Lung (tissue), 17 donors: ENCODE measurements at places on chromosomes 1 and 21. TPM values are rescaled to one million over a fixed set of nuclear protein-coding genes. Genes with fewer than 3 reads are reported as not detected.

AGT gene
- 1.7 TPM for total RNA-seq

DNA sequence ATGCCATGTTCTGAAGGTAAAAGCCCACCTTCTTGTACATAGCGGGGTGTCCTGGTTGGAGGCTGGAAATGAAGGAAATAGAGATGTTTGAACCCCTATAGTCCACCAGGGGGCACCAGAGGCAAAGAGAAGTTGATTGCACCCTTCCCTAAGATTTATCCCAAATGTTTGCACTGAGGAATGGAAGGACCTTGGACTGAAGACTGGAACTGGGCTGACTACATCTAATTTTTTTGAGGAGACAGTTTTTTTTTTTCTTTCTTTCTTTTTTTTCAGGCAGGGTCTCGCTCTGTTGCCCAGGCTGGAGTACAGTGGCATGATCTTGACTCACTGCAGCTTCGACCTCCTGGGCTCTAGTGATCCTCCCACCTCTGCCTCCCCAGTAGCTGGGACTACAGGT lies 55.3 kb upstream of the EIF4G3 start:
- no peaks in the 10 kb centered on the region for H3K4me1 ChIP-seq
- H3K27me3 ChIP-seq = no peaks in the 10 kb centered on the region
- peak; percentile 79 for DNase-seq
- peaks cover 4% of the 10 kb centered on the region for H3K36me3 ChIP-seq
- H3K4me3 ChIP-seq = no peak overlapping the region
- no peak overlapping the region for H3K27ac ChIP-seq

HES4 gene
- total RNA-seq = 13.5 TPM

GRCh38 chr1:41764656-41765055 lies 154.1 kb downstream of the HIVEP3 start:
- H3K36me3 ChIP-seq = no peaks in the 10 kb centered on the region
- DNase-seq = peak; percentile 39
- H3K27me3 ChIP-seq = no peaks in the 10 kb centered on the region
- no peak overlapping the region for H3K27ac ChIP-seq
- no peak overlapping the region for H3K4me3 ChIP-seq

- no peaks in the 10 kb centered on the region for H3K36me3 ChIP-seq
- no peak overlapping the region for H3K27ac ChIP-seq
- H3K27me3 ChIP-seq = no peaks in the 10 kb centered on the region
- H3K4me3 ChIP-seq = no peak overlapping the region
- DNase-seq = no peak
Observed at GRCh38 chr1:56065729-56066128, 513.6 kb downstream of the PLPP3 start.

OPRD1 gene
- not detected for total RNA-seq

DNA sequence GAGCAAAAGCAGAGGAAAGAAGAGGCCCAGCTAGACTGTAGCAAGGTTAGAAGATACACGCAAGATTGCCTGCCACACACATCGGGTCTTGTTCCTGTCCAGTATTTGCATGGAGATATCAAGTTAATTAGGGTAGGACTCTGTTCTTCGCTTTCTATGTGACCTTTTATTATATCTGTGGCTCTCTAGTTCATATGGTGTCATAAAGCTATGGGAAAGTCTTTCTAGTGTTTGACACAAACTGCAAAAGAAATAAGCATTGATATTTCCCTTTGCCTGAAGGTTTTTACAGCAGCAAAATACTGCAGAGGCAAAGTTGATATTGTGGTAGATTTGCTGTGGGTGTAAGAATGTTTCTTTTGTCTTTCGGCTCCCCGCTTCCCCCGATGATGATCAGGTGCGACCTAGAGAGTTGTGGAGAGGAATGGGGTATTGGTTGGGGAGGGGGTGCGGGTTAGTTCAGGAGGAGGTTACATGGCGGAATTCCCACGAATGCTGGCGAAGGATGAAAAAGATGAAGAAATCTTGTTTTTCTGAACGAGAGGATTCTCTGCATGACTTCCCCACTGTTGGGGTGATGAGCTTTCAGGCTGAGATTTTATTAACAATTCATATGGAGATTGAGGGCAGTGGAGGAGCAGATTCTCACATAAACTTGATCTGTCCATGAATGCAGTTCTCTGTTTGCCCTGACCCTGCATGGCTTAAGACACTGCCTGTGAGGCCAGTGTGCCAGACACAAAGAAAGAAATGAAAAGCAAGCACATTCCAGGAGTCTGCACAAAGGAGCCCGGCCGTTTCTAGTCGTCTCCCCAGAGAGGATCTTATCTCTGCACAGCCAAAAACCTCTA lies 550.2 kb downstream of the USP25 start:
- peak; percentile 54 for DNase-seq
- peaks cover 14% of the 10 kb centered on the region for H3K4me1 ChIP-seq
- no peak overlapping the region for H3K27ac ChIP-seq
- no peaks in the 10 kb centered on the region for H3K27me3 ChIP-seq
- H3K36me3 ChIP-seq = no peaks in the 10 kb centered on the region

HIPK1 gene
- 87.2 TPM for total RNA-seq

- no peak for DNase-seq
Observed at GRCh38 chr1:20207546-20207945, 21.2 kb upstream of the PLA2G2C start.

ADCY10 gene
- not detected for total RNA-seq

- no peaks in the 10 kb centered on the region for H3K36me3 ChIP-seq
- no peak overlapping the region for H3K27ac ChIP-seq
- DNase-seq = no peak
- H3K27me3 ChIP-seq = no peaks in the 10 kb centered on the region
- H3K4me1 ChIP-seq = no peaks in the 10 kb centered on the region
Observed at GRCh38 chr1:192587386-192588266, 12.1 kb downstream of the RGS1 start.

- no peaks in the 10 kb centered on the region for H3K36me3 ChIP-seq
- no peaks in the 10 kb centered on the region for H3K27me3 ChIP-seq
- no peaks in the 10 kb centered on the region for H3K4me1 ChIP-seq
- DNase-seq = no peak
Observed at GRCh38 chr1:75707191-75707590, 17.3 kb upstream of the ACADM start.

GRCh38 chr1:103107741-103108375 lies 464 bp downstream of the COL11A1 start:
- H3K4me1 ChIP-seq = no peaks in the 10 kb centered on the region
- DNase-seq = peak; percentile 22
- no peaks in the 10 kb centered on the region for H3K27me3 ChIP-seq
- H3K4me3 ChIP-seq = peak overlapping the region; percentile 11

THEM5 gene
- not detected for total RNA-seq

CFAP141 gene
- 3.2 TPM for total RNA-seq

DNA sequence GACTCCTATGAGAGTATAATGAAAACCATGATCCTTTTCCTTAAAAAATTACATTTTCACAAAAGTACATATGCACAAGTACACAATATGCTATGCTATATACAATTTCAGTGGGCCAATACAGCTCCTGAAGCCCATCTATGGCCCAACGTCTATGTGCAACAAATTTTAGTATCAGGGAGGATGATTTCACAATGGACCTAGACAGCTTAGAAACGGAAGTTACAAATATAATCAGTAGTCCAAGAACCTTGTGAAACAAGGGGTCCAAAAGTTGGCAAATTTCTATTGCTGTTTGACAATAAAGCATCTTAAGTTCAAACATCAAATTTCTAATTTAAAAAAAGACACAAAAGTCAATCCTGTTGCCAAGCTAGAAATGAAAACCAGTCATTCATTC lies 87.0 kb downstream of the DPYD start:
- no peak overlapping the region for H3K4me3 ChIP-seq
- no peaks in the 10 kb centered on the region for H3K4me1 ChIP-seq
- H3K27me3 ChIP-seq = no peaks in the 10 kb centered on the region
- H3K27ac ChIP-seq = no peak overlapping the region

DNA sequence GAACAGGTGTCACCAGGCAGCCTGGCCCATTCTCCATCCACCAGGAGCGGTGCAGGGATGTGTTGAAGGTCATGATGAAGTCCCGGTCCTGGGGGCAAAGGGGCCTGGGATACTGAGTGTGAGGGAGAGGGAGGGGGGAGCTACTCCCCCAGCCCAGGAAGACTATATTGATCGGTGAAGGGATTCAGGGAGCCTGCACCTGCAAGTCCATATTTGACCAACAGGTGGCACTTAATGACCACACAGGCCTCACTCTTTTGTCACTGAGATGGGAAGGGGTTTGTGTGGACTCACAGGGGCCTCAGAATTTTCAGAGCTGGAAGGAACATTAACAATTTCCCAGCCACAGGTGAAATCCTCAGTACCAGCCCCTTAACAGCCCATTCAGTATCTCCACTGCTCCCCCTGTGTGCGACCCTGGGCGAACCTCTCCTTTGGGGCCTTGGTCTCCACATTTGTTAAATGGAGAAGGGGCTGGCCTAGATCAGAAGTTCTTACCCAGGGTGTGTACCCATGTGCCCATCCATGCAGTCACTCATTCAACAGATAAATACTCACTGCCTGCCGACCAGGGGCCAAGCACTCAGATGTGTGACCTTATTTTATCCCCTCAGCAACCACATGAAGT lies 55.6 kb downstream of the NKAIN1 start:
- no peak overlapping the region for H3K27ac ChIP-seq
- no peaks in the 10 kb centered on the region for H3K36me3 ChIP-seq
- no peaks in the 10 kb centered on the region for H3K27me3 ChIP-seq
- H3K4me1 ChIP-seq = no peaks in the 10 kb centered on the region
- peak; percentile 49 for DNase-seq
- no peak overlapping the region for H3K4me3 ChIP-seq

PKLR gene
- total RNA-seq = 0.09 TPM

DNA sequence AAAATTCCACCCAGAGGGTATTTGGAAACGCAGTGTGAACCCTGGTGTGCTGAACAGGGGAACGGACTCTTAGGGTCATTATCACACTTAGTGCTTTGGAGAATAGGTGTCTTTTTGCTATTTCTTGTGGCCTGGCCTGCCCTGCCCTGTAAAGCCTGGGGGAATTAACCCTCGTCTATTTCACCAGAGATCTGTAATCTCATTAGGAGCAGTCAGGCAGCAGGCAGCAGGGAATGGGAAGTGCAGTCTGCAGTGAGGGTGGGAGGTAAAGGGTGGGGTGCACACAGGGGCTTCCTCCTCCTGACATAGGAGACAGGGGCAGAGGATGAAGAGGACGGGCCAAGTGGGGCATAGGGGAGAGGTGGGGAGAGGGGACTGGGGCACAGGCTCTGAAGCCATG lies 1.1 kb upstream of the SLC1A7 start:
- no peaks in the 10 kb centered on the region for H3K4me1 ChIP-seq
- no peaks in the 10 kb centered on the region for H3K36me3 ChIP-seq
- no peaks in the 10 kb centered on the region for H3K27me3 ChIP-seq

KRTAP19-3 gene
- total RNA-seq = not detected

GRCh38 chr1:47175227-47175934 lies 14.5 kb downstream of the PDZK1IP1 start:
- peak; percentile 80 for DNase-seq
- H3K4me1 ChIP-seq = no peaks in the 10 kb centered on the region
- no peak overlapping the region for H3K4me3 ChIP-seq
- H3K27me3 ChIP-seq = no peaks in the 10 kb centered on the region
- no peaks in the 10 kb centered on the region for H3K36me3 ChIP-seq

B3GALT5 gene
- 1.1 TPM for total RNA-seq

DNA sequence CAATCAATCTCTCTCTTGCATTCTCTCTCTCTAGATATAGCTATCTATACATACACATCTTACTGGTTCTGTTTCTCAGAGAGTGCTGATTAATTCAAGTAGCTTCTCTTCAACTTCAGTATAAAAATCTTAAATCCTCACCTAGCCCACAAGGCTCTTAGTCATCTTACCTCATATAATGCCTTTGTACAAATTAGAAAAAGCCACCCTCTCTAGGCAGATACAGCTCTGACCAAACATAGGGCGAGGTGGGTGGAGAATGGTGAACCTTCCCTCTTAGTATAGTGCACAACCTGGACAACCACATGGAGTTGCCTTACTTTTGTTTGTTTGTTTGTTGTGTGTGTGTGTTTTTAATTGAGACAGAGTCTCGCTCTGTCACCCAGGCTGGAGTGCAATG lies 5.1 kb upstream of the INAVA start:
- no peak overlapping the region for H3K4me3 ChIP-seq
- no peaks in the 10 kb centered on the region for H3K36me3 ChIP-seq
- H3K4me1 ChIP-seq = no peaks in the 10 kb centered on the region

DDOST gene
- 286 TPM for total RNA-seq

DNA sequence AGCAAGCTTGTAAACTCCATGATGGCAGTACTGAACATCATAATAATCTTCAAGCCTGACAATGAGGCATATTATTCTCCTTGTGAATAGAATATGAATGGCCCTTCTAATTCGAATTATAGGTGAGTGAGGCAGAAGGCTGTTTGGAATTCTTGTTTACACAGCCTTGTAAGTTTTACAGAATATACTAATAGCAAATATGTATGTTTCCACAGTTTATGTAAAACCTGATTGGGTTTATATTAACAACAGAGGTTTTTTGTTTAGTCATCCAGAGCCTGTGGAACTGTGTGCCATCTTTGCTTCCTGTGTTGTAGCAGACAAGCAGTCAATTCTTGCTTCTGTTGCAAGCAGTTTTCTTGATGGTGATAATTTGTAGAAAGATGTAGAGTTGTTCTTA lies 8.0 kb downstream of the OSBPL9 start:
- H3K27ac ChIP-seq = no peak overlapping the region
- peaks cover 28% of the 10 kb centered on the region for H3K4me1 ChIP-seq
- no peak for DNase-seq
- no peaks in the 10 kb centered on the region for H3K27me3 ChIP-seq

- no peak overlapping the region for H3K27ac ChIP-seq
- DNase-seq = no peak
- H3K4me1 ChIP-seq = no peaks in the 10 kb centered on the region
- peak overlapping the region; percentile 40 for H3K4me3 ChIP-seq
Observed at GRCh38 chr1:26162220-26162709, 3.4 kb downstream of the FAM110D start.

- no peaks in the 10 kb centered on the region for H3K27me3 ChIP-seq
- H3K36me3 ChIP-seq = no peaks in the 10 kb centered on the region
- no peak overlapping the region for H3K4me3 ChIP-seq
Observed at GRCh38 chr1:183632964-183633363, 2.6 kb downstream of the ARPC5 start.

GRCh38 chr21:22346576-22346975 lies 1348.4 kb downstream of the NCAM2 start:
- H3K4me1 ChIP-seq = no peaks in the 10 kb centered on the region
- no peak overlapping the region for H3K4me3 ChIP-seq
- peak; percentile 46 for DNase-seq
- H3K27me3 ChIP-seq = no peaks in the 10 kb centered on the region
- H3K27ac ChIP-seq = no peak overlapping the region

GRCh38 chr1:217983051-217983375 lies 302.1 kb upstream of the RRP15 start:
- no peaks in the 10 kb centered on the region for H3K4me1 ChIP-seq
- DNase-seq = peak; percentile 41
- no peak overlapping the region for H3K27ac ChIP-seq

CFHR3 gene
- total RNA-seq = 0.28 TPM
